ENCODE measurements at places on chromosomes 12 and 14.

DNA sequence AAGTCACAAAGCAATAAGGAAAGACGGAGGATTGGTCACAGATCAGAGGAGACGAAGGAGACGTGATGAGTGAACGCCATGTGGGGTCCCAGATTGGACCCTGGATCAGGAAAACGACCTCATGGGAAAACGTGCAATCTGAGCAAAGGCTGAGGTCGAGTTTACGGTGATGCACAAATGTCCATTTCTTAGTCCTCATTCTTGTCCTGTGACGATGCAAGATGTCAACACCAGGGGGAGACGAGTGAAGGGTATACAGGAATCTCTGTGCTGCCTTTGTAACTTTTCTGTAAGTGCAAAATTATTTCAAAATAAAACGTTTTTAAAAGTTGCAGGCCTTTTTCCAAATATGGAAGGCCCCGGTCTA, 329.8 kb downstream of the MED13L start:
- no peak for DNase-seq

GRCh38 chr12:53976172-53976822, 1.5 kb upstream of the HOTAIR start:
- no peak for DNase-seq

DNA sequence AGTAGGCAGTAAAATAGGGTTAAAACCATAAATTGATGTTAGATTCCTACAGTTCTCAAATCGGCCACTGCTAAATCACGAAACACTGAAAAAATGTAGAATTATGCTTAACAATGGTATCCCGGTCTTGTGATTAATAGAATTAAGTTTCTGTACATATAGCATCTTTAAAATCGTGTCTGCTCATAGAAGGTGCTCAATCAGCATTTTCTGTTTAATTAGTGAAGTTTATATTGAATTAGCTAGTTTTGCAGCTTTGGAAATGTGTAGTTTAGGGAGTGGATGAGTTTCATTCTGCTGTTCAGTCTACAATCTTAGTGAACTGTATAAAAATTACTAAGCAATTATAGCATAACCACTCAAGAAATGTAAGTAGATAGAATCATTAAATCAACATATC, 1075.8 kb upstream of the FLRT2 start:
- no peak for DNase-seq

- no peak for DNase-seq
Observed at GRCh38 chr12:10982244-10982643, 4.5 kb downstream of the TAS2R50 start.

GRCh38 chr12:70393787-70394499, 27.9 kb downstream of the KCNMB4 start:
- DNase-seq, result no peak

DNA sequence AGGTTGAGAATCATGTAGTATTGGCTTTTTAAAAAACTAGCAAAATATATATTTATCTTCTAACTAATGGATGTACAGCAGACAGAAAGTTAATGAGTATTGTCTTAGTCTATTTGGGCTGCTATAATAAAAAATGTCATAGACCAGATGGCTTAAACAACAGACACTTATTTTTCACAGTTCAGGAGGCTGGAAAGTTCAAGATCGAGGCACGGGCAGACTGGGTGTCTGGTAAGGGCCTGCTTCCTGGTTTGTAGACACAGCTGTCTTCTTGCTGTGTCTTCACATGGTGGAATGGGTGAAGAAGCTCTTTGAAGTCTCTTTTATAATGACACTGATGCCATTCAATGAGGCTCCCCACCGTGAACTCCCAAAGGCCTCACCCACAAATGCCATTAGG, 70.1 kb upstream of the KRR1 start:
- DNase-seq, result no peak

- DNase-seq, result no peak
Observed at GRCh38 chr12:27387473-27387872, 54.8 kb downstream of the BMAL2 start.

- peak; percentile 38 for DNase-seq
Observed at GRCh38 chr14:74985028-74985310, 17.8 kb upstream of the EIF2B2 start.

GRCh38 chr14:50198499-50198898, 32.9 kb downstream of the SOS2 start:
- DNase-seq, result no peak

DNA sequence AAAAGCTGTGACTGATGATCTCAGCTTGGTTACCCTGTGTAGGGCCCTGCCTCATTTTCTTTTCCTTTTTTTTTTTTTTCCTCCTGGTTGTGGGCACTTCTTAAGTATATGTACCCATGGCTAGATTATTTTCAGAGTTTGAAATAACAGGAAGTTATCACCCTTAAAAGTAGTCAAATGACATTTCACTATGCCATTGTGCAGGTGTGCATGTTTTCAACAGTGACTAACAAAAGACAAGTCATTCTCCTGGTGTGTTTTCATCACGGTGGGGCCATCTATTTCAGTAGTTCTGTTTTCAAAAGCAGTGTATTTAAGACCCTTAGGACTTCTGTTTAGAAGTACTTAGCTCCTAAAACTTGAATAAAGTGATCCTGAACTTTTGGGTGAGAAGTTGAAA, 15.0 kb downstream of the GABARAPL1 start:
- DNase-seq, result no peak
